ENCODE measurements at places on chromosomes 16 and 17.
A peak's percentile ranks its signal among the peaks of the same experiment; 100 is the strongest.

- DNase-seq = no peak
Measured at GRCh38 chr17:69712801-69713311, 298.4 kb downstream of the MAP2K6 start.

GRCh38 chr16:2085669-2086068, 37.9 kb downstream of the TSC2 start:
- no peak for DNase-seq

GRCh38 chr16:82878466-82878865, 251.7 kb downstream of the CDH13 start:
- no peak for DNase-seq

DNA sequence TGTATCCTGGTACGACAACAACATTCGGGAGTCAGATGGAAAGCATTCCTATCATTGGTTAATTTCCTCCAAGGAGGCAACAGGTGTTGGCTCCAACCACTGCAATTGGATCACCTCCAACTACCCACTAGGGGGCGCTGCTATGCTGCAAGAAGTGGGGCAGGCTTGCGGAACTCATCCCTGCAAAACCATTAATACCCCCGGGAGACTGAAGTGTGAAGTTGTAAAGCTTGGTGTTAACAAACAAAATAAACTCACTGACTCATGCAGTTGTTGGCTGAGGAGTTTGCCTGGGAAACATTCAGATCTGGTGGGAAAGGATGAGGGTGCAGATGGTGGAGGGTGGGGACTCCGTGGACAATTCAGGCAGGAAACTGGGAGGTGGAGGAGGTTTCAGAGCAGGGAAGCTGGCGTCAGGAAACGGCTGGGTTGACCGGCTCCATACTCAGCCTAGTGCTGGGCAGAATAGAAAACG, 84.9 kb downstream of the HS3ST2 start:
- DNase-seq = peak; percentile 30

- DNase-seq = no peak
Measured at GRCh38 chr16:11242658-11243057, 13.3 kb downstream of the SOCS1 start.

DNA sequence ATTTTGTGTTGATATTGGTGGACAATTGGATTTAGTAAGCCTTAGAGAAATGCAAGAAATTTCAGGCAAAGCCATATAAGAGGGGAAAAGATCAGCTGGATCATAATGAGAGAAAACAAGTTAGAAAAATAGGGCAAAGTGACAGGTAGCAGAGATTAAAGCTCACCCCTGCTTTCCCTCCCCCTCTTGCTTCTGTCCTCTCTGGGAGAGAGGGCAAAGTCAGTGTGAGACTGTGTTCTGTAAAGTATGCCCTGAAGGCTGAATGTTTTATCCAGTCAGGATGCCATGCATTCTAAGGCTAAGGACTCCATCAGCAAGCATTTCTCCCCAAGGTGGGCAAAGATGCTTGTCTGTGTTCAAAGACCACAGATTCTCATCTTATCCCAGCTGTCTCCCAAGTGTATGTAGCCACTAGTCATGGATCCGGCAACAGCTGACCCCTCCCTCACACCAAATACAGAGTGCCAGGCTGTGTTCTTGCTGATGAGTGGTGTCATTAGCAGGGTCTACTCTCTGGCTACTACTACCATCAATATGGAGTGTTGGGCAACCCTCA, 136.2 kb upstream of the DNAH9 start:
- no peak for DNase-seq

- DNase-seq = no peak
Measured at GRCh38 chr16:81808933-81809480, 29.9 kb downstream of the PLCG2 start.

- no peak for DNase-seq
Measured at GRCh38 chr17:49995055-49995738, at the start of gene DLX3. DLX3 (minus strand) TSS chr17:49995224; CDS start chr17:49994998, 226 bp downstream.

GRCh38 chr16:69005641-69006355, 99.7 kb upstream of the HAS3 start:
- no peak for DNase-seq

DNA sequence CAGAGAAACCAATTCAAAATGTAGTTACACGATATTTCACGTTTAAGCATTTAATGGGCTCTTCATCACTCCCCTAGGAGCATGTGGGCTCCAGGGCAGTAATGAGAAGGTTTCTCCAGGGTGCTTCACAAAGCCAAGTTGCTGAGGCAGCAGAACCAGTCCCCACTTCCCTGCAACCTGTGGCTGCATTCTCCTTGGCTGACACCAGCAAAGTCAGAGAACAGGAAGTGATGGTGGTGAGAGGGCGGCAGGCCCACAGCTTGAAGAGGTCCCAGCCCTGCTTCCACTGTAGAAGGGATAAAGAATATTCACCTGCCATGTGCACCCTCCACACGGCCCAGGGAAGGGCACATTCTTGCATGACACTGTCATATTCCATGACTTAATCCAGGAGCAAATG, 133.2 kb downstream of the CBLN1 start:
- no peak for DNase-seq

DNA sequence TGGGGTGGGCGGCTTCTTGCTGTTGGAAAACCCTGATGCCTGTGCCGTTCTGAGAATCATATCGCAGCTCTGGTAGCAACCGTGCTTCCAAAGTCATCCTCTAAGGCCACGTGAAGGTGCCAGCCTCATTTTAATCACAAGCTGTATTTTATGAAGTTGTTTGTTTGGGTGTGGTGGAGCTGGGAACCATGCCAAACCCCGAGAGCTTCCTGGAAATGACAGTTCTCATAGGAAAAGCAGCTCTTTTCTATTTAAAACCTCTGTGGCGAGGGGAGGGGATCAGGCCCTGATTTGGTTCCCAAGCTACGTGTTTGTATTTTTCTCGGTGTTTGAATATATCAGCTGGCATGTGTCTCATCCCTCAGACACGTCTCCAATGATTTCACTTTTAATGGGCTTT, 21.7 kb downstream of the KNOP1 start:
- DNase-seq = no peak

- DNase-seq = no peak
Measured at GRCh38 chr17:75828076-75828400, 16.2 kb downstream of the UNC13D start.

DNA sequence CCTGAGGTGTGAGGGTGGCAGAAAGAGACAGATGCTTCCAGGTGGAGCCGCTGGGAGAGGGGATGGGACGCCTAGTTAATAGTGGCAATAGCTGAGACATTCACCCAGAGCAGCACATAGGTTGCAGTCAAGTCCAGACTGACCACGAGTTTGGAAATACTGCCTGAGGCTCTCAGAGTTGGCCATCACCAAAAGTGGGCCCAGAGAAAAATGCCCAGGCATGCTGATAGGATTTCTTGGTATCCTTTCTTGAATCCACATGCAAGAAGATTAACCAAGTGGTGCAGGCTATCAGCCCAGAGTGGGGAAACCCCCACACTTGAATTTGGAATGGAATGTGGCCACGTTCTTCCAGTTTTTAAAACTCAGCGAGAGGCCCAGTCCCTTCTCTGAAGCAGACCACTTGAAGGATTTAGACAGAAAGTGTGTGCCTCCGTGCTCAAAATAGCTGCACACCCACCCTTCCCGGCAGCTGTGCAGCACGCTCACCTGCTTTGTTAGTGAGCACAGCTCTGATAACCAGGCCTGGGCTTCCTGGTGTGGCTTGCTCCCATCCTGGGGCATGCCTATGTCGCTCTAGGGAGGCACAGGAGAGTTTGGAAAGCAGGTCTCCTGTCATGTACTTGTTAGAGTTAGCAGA, 35.7 kb downstream of the PLD6 start:
- no peak for DNase-seq

GRCh38 chr16:77700846-77701245, 21.5 kb upstream of the NUDT7 start:
- DNase-seq = no peak

- no peak for DNase-seq
Measured at GRCh38 chr17:80740141-80740540, 195.5 kb downstream of the RPTOR start.

DNA sequence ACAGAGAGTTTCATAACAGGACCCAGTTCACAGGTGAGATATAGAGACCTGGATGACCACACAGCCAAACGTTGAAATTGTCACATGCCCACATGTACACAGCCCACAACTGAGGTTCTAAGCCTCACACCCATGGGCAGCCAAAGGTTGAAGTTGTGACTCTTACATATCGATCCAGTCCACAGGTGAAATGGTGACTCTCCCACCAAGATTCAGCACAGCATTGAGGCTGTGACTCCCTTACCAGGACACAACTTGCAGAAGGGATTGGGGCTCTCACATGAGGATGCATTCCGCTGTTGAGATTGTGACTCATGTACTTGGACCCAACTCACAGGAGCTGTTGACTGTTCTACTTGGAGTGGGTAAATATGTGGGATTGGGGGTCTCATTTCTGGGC, 1836.4 kb downstream of the TP53TG3F start:
- DNase-seq = no peak

DNA sequence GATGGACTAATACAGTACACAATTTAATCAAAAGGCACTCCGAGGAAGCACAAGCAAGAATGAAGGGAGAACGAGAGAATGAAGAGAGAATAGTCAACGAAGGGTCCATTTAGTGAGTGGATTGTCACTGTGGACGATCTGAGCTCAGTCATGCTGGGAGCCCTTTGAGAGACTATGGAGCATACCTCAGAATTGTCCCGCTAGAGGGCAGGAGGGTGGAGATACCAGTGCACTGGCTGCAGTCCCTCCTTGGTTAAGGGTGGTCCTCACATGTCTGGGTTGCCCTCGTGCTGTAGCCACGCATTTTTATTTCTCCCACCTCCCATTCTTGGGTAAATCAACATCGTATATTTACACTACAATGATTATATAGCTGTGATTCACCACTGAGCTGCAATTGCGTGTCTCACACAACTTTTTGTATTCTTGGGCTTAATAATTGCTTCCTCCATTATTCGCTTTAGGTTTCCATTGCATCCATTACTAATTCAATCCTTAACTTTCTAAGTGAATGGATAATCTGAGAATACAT, 33.2 kb upstream of the FAM20A start:
- no peak for DNase-seq

DNA sequence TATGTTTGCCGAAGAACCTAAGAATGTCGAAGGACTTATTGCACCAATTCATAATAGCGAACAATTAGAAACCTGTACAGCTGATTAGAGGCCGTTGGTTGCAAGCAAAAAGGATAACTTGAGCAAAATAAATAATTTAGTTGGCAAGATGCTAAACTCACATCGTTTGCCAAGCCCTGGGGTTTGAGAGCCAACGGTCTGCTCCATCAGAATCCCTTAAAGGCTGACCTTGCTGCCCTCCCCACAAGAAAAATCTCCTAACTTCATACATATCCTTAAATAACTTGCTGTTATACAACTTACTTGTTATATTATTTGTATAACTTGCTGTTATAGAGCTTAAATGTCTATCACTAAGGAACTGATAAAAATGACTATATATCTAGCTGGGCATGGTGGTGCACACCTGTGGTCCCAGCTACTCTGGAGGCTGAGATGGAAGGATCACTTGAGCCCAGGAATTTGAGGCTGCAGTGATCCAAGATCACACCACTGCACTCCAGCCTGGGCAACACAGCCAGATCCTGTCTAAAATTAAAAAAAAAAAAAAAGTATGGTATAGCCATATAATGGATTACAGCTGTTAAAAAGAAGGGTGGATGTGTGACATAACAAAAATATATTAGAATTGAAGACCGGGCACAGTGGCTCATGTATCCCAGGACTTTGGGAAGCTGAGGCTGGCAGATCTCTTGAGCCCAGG, 1.9 kb upstream of the TRIM37 start:
- DNase-seq = no peak
